ENCODE measurements at places on chromosomes 3 and 15. TPM values are rescaled to one million over a fixed set of nuclear protein-coding genes. Genes with fewer than 3 reads are reported as not detected.

Gene TMCO5A
- not detected for polyA plus RNA-seq

Gene BLOC1S6
- polyA plus RNA-seq, result 23.3 TPM

Gene C3orf85
- not detected for polyA plus RNA-seq

Gene PCOLCE2
- polyA plus RNA-seq, result not detected

Gene LMAN1L
- polyA plus RNA-seq, result not detected

Gene DUOXA2
- polyA plus RNA-seq, result not detected

Gene HGD
- polyA plus RNA-seq, result not detected

Gene SAMD7
- not detected for polyA plus RNA-seq

Gene C3orf62
- 6.3 TPM for polyA plus RNA-seq

Gene CSPG5
- 1.7 TPM for polyA plus RNA-seq

Gene SEMA3G
- 0.20 TPM for polyA plus RNA-seq

Gene DCBLD2
- 27.2 TPM for polyA plus RNA-seq

Gene P3H2
- 2.3 TPM for polyA plus RNA-seq

Gene STAB1
- not detected for polyA plus RNA-seq

Gene HSPBAP1
- polyA plus RNA-seq, result 13.0 TPM

Gene TCAIM
- polyA plus RNA-seq, result 33.4 TPM

Gene TUSC7
- polyA plus RNA-seq, result 5.7 TPM

Gene GRK7
- polyA plus RNA-seq, result not detected

Gene GP5
- not detected for polyA plus RNA-seq

Gene DVL3
- 2.8 TPM for polyA plus RNA-seq

Gene FGF7
- polyA plus RNA-seq, result 2.0 TPM

Data from Purkinje cell (primary cell).